Thoracic aorta (tissue), 2 donors: ENCODE measurements at places on chromosomes 5 and 9. TPM values are rescaled to one million over a fixed set of nuclear protein-coding genes. Genes with fewer than 3 reads are reported as not detected.

GRCh38 chr5:141613344-141613743, 5.5 kb downstream of the DIAPH1 start:
- DNase-seq = no peak

DNA sequence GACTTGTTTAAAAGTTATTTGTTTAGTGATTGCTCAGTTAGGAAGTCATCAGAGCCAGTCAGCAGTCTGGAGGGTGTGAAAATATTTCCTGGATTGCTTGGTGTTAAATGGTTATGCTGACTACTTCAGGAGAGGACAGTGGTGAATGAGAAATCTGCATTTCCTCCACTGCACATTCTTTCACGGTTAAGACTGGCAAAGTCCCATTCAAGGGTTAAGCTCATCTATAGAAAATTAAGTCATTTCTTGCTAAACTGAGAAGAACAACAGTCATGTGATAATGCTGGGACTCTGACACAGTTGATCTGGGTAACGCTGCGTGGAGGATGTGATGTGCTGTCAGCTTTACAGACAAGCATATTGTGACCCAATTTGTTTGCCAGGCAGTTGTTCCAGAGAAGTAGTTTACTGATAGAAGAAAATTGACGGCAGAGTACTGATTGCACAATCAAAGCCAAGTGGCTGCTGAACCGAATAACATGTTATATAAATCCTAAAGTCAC, 80.4 kb downstream of the GRAMD2B start:
- DNase-seq = no peak

DNA sequence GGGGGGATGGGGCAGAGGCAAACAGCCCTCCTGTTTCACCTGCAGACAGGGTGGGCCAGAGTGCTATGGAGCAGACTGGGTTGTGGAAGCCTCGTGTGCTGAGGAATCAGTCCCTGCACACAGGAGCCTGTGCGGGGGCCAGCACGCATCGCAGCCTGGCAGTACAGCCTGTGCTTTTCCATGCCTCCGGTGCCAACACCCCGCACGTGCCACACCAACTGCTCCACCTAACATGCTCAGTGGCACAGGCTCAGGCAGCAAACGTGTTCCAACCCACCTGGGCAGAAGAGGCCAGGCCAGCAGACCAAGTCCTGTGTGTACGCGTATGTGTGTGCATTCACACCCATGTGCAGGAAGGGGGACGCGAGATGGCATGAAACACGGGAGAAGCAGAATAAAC, 37.4 kb upstream of the FBXW11 start:
- DNase-seq = no peak

NEUROG1 gene
- not detected for total RNA-seq

GRCh38 chr5:14328144-14328543, 185.0 kb downstream of the TRIO start:
- DNase-seq = no peak

DNA sequence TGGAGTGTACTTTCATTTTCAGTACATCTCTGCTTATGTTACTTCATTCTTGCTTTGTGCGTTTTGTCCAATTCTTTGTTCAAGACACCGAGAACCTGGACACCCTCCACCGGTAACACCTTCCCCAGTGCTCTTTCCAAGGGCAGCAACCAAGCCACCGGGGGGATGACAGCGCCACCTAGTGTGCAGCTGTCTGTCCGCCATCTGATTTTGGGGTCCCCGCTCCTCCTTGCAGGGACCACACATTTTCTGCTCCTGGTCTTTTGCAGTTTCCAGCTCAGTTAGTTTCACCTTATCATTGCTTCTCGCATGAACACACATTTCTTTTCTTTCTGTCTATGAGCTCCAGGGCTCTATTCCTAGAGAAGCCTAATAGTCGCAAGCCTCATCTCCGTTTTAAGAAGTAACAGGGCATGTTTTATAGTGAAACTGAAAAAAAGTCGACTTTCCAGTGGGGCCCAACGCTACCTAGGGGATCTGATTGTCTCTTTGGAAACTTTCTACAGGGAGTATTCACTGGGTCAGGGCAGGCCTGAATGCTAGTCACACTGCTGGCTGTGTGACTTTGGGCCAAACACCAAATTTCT, 152.1 kb downstream of the FSTL4 start:
- no peak for DNase-seq

GRCh38 chr9:87007711-87008366, 60.5 kb upstream of the GAS1 start:
- DNase-seq = no peak

TGFBI gene
- total RNA-seq = 173 TPM

ARL14EPL gene
- total RNA-seq = not detected
